ENCODE measurements at places on chromosomes 7 and 10.

GRCh38 chr7:1149351-1149794, 10.6 kb downstream of the ZFAND2A start:
- DNase-seq, result no peak

- DNase-seq, result no peak
Measured at GRCh38 chr7:73435471-73436009, 2.0 kb downstream of the FZD9 start.

DNA sequence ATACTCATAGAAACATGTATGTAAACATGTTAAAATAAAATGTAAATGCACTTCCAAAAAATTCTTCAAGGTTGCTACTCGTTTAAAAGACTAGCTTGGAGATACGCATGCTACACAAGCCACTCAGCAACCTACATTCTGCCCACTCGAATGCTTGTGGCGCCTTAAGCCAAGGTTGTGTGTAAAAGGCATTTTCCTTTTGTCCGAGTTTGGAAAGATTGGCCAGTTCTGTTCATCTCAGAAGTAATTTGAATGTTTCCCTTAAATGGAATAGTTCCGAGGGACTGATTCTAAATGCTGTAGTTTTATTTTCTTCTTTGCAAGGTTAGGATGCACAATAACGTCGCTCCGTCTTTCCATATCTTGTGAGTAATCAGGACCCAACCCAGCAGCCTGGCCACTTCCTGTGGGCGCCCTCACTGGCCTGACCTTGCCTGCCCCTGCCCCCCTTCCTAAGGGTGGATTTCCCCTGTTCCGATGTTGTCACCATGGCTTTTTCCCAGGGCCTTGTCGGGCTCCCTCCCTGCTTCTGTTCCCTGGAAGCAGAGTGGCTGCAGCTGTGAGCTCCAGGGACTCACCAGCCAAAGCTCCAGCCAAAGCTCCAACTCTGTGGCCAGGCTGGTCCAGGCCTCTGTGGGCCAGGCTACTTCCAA, 70.6 kb downstream of the PTPRE start:
- DNase-seq, result no peak

DNA sequence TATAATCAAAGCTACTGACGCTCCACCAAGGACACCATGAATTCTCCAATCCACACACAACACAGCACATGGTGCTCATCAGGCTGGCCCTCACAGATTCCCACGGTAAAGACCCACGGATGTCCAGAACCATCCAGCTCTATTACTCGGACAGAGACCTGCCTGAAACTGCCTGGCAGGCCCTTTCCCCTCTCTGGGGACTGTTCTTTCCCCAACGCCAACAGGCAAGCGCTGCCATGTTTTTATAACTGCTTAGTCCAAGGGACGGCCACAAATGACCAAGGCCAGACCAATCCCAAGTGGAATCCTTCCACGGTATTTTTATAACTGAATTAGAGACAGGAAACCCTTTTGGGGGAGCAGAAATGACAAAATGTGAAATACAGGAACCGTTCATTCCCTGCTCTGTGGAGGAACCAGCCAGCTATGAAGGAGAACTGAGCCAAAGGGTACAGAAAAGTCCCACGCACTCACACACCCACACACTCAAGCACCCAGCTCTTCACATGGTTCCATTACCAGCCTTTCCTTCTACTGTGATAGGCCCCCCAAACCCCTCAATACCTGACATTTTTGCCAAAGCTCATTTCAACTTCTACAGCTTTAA, 4.1 kb downstream of the PIP4K2A start:
- DNase-seq, result no peak

GRCh38 chr10:114749014-114749413, 72.6 kb upstream of the FHIP2A start:
- DNase-seq, result no peak

DNA sequence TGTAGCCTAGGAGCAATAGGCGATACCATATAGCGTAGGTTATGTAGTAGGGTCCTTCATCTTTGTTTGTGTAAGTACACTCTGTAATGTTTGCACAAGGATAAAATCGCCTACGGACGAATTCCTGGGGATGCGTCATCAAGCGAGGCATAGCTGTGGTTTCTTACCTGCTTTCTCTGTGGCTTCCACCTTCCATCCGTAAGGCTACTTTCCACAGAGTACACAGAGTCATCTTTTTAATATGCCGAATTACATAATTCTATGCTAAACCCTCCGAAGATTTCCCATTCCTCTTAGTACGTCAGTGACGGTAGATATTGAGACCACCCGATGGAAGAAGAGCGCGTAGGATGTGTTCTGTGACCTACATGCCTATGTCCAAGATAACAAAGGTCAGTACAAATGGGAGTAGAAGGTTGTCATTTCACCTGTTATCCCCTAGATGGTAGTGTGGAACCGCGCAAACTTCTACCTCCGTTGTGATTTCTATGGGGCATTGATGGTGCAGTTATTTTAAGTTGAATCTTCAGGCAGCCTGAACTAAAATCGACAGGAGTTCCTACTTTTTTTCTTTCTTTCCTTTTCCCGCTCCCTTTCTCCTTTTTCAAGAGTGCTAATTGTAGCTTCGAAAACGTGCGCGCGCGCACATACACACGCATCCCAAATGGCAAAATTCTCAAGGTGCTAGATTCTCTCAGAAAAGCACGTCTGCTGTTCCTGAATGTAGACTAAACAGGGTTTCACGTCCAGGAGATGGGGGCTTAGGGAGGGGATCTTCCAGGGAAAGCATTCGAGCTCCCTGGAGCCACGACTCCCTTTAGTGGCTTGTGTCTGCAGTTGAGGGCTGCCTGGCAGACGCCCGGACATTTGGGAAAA, 111.7 kb upstream of the MBL2 start:
- DNase-seq, result no peak

GRCh38 chr10:71753091-71753959, 20.0 kb downstream of the VSIR start:
- DNase-seq, result no peak

DNA sequence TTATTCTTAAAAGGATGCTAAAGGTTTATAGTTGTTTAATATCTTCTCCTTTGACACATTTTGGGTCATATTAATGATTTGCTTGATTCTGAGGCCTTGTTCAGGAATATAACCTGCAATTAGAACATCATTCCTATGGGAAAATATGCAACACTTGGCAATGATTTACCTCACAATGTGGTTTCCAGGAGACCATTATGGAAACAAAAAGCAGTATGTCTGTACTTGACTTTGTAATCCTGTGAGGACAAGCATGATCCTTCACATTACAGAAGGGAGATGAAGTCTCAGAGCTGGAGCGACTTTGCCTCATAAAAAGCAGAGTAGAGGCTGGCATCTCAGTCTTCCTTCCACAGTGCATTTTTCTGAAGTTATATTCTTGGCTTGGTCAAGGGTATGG, 57.0 kb upstream of the CDCA7L start:
- DNase-seq, result no peak

Measured in activated T-helper 1 cell treated with anti-CD3 and anti-CD28 coated beads, Interleukin-2, amount 50 U/mL, for 16 hours (primary cell).